ENCODE measurements at places on chromosomes 1 and 21.

GRCh38 chr1:43449708-43450069 is 4.0 kb downstream of the HYI start:
- DNase-seq: no peak

DNA sequence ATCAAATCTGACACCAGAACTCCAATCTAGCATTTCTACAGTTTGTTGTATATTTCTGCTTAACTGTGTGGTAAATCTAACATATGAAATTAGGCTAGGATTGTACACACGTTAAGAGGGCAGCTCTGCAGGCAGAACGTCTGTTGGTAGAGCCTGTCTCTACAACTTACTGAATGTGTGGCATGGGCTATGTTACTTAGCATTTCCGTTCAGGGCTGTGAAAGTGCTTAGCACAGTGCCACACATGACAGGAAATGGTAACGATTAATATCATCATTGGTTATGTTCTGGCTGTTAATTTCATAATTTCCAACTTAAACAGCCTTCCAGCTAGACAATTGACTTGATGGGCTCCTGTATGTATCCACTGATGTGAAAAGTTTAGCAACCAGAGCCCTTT is 9.6 kb upstream of the C8B start:
- no peak for DNase-seq

DNA sequence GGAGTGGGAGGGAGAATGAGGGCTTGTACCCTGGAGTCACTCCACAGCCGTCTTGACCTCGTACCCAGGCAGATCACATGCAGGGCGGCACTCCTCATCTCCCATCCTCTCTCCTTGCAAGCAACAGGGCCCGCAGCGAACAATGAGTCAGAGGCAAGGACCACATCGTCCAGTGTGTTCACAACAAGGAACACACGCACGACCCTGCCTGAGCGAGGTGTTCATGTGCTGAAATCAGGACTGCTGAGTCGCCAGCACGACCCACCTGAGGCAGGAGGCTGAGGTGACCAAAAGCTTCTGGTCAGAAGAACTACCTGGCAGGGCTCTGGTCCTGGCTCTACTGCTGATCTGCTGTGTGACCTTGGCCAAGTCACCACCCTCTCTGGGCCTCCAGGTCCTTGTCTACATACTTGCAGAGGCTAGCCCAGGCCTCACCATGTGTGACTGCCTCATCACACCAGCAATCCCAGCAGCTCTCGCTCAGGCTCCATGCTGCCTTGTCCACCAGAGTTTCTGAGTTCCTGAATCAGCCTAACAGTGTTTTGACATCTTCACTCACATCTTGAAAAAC is 78.0 kb downstream of the SSBP3 start:
- DNase-seq: no peak

GRCh38 chr1:50453266-50453665 is 30.0 kb upstream of the DMRTA2 start:
- no peak for DNase-seq

Data from ACHN (cell line).